LNCaP clone FGC (cell line): ENCODE measurements at places on chromosomes 2 and 18.

GRCh38 chr2:85095094-85095493, 38.1 kb upstream of the TCF7L1 start:
- DNase-seq = no peak

GRCh38 chr18:59604877-59605276, 92.3 kb downstream of the CCBE1 start:
- no peak for DNase-seq

DNA sequence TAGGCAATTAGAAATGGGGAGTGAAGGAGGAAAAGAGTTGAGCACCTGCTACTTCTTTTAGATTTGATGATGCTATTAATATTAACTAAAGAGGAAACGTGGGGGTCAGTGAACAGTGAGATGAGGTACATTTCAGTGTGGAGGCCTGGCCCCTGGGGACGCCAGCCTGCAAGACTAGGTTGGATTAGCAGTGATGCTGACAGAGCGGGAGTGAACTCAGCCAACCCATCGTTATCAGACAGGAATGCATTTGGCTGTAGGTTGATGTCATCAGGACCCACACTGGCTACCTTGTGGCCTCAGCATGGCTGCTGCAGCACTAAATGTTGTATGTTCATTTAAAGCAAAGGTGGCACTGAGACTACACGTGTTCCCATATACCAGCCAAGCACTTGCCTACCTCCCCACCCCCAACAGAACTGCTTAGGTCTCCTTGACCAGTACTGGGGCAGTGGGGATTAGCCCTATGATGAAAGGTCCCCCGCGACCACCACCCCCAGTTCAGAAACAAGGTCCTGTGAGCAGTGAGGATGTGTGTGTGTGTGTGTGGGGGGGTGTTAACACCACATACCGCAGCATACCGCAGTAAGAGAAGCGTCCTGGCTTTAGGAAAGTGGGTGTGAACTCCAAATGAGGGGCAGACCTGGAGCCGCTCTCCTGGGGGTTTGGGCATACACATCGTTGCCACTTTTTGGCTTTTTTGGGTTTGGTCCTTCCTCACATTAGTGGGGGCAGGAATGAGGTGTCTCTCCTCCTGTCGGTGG, 26.0 kb downstream of the DGKD start:
- DNase-seq = no peak

DNA sequence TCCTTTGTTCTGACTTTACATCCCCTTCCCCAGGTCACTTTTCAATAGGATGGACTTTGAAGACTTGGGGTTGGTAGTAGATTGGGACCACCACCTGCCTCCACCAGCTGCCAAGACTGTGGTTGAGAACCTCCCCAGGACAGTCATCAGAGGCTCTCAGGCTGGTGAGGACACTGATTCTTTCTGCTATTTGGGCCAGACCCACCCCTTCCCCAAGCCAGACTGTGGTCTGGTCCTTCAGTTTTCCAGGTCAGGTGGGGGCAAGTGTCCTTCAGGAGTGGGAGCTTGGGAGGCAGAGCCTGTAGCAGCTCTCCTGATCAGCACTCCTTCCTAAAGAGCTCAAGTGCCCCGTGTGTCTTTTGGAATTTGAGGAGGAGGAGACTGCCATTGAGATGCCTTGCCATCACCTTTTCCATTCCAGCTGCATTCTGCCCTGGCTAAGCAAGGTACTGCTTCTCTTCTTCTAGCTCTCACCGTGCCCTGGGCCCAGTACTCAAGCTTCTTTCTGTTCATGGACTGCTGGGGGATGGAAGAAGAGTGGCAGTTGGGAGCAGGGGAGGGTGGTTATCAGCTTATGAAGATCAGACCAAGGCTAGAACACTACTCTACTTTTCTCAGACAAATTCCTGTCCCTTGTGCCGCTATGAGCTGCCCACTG, 1.1 kb downstream of the RNF181 start:
- DNase-seq = no peak
